ENCODE measurements at places on chromosomes 11 and 22.

GRCh38 chr11:86262387-86262786, 17.8 kb downstream of the EED start:
- no peak for DNase-seq

GRCh38 chr11:78094250-78094649, 14.6 kb upstream of the NDUFC2 start:
- DNase-seq = no peak

DNA sequence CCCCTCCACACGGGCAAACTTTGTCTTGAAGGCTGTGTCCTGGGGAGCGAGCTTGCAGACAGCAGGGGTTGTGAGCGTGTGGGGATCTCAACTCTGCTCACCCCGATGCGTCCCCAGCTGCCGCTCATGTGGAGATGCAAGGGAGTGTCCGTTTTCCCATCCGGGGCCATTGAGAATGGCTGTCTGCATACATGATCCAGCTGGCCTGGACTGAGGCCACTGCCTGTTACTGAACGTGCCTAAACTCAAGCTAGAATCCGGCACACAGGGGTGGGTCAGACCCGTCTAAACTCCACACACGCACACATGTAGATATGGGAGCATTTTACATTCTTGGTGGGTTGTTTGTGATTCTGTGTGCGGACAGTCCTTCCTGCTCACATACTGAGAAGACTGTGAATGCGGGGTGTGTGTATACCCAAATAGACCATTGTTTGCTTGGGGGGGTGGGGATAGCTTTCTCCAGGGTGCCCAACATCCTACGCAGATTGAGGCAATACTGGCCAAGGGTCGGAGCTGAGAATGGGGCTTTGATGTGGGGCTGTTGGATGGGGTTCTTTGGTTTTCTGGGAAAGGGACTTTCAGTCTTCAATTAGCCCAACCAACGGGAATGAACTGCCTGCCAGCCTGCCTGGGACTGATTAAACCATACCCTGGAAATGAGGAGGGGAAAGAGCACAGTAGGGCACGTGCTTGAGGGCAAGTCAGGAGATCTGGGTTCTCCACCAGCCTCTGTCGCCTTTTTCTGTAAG, 60.4 kb downstream of the ST3GAL4 start:
- DNase-seq = no peak

GRCh38 chr22:26646158-26646557, 11.2 kb upstream of the MIAT start:
- no peak for DNase-seq

GRCh38 chr22:42947211-42947990, 67.5 kb downstream of the PACSIN2 start:
- DNase-seq = no peak

DNA sequence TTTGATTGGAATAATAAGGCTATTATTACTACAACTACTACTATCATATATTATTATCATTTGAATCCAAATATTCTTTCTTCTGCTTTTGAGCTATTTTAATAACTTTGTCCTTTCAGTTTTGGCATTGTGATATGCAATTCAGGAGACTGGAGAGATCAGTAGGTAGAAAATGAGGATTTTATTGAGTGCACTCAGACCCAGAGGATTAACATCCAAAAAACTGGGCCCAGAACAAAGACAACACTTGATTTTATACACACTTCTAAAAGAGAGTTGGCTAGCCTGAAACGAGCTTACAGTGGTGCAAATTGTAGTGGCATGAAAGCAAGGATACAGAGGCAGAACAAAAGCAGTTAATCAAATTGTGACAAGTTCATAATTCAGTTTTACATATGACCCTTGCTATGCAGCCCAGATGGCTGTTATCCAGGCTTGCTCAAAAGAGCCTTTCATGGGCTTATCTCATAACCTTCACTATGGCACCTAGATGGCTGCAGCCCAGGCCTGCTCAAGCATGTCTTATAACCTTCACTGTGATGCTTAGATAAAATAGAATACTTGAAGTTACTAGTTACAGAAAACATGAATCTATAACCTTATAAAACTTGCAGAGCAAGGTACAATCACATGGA, 796.3 kb upstream of the RAG2 start:
- DNase-seq = no peak

GRCh38 chr11:78344676-78345075, 72.9 kb downstream of the GAB2 start:
- no peak for DNase-seq

DNA sequence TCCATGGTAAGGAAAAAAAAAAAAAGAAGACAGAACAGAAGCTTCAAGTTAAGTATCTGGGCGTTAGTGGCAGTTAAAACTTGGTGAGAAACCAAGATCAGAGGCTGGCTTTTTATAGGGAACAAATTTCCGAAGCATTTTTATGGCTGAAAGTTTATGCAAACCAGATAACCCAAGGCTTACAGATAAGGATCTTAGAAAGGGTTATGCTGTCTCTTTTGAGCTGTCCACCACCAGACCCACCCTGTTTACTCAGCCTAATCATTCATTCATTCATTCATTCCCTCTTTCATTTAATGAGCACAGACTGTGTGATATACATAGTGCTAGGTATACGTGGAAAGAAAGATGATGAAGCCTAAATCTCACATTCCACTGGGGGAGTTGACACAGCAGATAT, 89.5 kb downstream of the ME3 start:
- DNase-seq = no peak

- peak; percentile 71 for DNase-seq
Observed at GRCh38 chr11:48013269-48013901, 33.0 kb downstream of the PTPRJ start.

DNA sequence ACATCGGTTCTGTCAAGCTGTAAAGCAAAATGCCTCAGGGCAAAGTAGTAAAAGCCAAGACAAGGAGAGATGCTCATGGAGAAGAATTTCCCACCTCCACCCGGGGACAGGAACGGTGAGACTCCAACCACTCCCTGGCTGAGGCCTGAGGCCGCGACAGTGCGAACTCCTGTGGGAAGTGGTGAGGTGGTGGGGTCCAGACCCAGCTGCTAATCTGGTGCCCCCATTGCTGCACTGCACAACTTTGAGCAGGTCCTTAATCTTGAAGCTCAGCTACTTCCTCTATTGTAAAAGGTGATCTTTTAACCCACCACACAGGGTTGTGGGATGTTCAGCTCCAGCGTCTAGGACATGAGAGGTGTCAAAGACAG, 83.9 kb downstream of the ZC3H12C start:
- no peak for DNase-seq

- DNase-seq = peak; percentile 71
Observed at GRCh38 chr22:44735518-44736428, 16.6 kb upstream of the ARHGAP8 start.

DNA sequence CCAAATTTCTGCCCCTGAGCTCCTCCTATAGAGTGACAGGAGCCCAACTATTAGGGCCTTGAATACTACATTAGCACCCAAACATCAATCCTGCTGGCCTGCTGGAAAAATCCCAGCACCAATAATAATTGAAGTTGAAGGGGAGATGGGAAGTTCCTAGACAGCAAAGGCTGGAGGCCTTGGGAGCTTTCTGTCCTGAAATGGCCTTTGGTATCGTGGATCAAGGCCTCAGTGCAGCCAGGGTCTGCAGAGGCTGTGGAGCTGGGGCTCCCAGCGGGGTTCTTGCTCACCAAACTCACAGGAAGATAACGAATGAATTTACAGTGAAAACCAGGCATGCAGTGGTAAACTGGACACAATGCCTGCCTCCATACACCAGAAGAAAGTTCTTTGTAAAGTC, 9.2 kb upstream of the MICALL1 start:
- DNase-seq = no peak

DNA sequence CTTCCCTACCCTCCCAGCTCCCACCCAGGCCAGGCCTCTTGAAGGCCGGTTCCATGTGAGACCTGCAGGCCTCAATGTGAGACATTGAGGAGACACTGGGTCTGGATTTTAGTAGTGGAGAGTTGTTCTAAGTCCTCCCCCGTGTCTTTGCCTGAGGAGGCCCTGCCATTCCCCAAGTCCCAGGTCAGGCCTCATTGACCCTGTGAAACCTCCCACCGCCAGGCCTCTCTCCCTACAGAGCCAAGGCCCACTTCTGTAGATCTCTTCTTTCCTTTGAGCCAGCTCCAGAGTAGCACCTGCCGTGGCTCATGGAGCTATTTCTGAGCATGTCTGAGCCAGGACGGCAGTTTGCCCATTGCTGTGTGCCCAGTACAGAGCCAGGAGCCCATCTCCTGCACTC, 1419.6 kb downstream of the TBC1D22A start:
- no peak for DNase-seq

DNA sequence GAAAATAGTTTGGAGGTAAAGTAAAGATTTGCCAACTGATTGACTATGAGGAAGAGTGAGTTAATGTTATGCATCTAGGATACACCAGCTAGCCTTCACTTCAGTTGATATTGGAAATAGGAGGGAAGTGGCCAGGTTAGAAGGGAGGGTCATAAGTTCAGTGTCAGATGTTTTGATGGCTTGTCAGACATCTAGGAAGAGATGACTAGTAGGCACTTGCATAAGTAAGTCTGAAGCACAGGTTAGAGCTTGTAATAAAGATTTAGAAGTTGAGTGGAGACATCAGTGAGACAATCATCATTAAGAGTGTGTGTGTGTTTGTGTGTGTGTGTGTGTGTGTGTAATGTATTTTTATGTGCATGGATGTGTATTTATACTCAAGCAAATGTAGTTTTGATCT, 146.1 kb downstream of the OR4C45 start:
- no peak for DNase-seq

DNA sequence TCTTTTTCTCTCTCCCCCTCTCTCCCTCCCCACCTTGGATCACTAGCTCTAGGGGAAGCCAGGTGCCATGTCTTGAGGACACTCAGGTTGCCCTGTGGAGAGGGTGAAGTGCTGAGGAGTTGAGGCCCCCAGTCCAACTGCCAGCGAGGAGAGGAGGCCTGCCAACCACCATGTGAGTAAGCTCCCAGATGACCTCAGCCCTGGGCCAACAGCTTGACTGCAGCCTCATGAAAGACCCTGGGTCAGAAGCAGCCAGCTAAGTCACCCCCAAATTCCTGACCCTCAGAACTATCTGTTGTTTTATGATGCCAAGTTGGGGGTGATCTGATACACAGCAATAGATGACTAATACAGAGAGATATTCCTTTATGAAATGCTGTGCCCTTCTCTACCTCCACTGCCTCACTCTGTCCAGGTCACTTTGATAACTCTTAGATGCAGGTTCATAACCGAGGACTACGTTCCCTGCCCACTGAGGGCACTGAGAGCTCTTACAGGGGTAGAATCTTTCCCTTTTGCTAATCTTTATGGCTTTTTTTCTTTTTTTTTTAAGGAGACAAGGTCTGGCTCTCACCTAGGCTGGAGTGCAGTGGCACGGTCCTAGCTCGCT, 8.0 kb downstream of the ARFGAP3 start:
- DNase-seq = no peak

DNA sequence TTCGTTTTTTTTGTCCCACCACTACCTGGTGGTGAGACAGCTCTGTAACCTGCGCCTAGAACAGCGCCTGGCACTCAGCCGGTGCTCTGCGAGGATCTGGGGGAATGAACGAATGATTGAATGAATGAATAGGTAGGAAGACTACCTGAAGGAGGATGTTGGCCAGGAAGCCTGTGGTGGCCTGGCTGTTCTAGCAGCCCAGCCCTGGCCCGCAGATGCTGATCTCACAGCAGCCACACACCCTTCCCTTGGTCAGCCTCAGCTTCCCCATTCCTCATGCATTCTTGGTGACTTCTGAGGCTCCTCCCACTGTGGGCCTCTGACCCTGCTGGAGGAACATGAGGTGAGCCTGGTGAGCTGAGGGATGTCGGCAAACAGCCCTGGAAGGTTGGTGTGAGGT, 3.7 kb downstream of the TRPM5 start:
- DNase-seq = no peak

GRCh38 chr22:48424201-48424627, 1403.5 kb downstream of the BRD1 start:
- DNase-seq = no peak

- DNase-seq = no peak
Observed at GRCh38 chr11:95886462-95886861, 37.4 kb downstream of the MTMR2 start.

GRCh38 chr11:60316317-60316716, 10.7 kb upstream of the MS4A6E start:
- DNase-seq = no peak

DNA sequence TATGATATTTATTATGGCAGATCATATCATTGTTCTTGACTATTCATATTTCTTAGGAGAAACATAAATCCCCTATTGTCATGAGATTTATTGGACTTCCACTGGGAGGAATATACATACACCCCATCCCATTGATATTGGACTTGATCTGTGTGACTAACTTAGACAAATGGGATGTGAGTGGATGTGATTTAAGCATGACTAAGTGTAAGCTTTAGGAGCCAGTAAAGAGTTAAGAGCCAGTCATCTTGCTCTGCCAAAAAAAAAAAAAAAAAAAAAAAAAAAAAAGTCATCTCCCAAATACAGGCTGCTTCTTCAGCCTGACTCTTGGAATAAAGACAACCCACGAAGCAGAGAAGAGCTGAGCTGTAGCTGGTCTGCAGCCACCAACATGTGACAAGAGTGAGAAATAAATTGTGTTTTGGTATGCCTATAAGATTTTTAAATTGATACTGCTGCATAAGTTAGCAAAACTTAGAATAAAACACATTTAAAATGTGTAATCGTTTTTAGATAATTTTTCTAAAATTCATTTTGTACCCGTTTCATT, 595.0 kb upstream of the LRRC4C start:
- no peak for DNase-seq

GRCh38 chr11:13726456-13726855, 58.0 kb downstream of the FAR1 start:
- DNase-seq = no peak

DNA sequence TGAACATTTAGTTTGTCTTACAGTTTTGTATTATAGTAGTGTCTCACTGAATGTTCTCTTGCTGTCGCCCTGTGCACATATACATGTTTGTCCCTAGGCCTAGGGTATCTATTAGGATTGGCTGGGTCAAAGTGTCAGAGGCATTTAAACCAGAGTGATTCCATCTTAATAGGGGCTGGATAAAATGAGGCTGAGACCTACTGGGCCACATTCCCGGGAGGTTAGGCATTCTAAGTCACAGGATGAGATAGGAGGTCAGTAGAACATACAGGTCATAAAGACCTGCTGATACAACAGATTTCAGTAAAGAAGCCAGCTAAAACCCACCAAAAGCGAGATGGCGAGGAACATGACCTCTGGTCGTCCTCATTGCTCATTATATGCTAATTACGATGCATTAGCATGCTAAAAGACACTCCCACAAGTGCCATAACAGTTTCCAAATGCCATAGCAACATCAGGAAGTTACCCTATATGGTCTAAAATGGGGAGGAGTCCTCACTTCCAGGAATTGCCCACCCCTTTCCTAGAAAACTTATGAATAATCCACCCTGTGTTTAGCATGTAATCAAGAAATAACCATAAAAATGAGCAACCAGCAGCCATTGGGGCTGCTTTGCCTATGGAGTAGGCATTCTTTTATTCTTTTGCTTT, 82.6 kb downstream of the LDLRAD3 start:
- no peak for DNase-seq

GRCh38 chr11:94790661-94791180, 22.6 kb downstream of the AMOTL1 start:
- DNase-seq = no peak

GRCh38 chr11:132784441-132784840, 747.9 kb downstream of the OPCML start:
- no peak for DNase-seq

- no peak for DNase-seq
Observed at GRCh38 chr11:115488945-115489344, 15.3 kb downstream of the CADM1 start.
